ENCODE measurements at places on chromosomes 3 and 15.
A peak's percentile ranks its signal among the peaks of the same experiment; 100 is the strongest.

GRCh38 chr3:121517953-121518655 lies 27.7 kb downstream of the POLQ start:
- H3K36me3 ChIP-seq: peaks cover 62% of the 10 kb centered on the region
- H3K4me1 ChIP-seq: no peaks in the 10 kb centered on the region
- H3K4me3 ChIP-seq: no peak overlapping the region
- H3K27me3 ChIP-seq: no peaks in the 10 kb centered on the region
- no peak for DNase-seq

DNA sequence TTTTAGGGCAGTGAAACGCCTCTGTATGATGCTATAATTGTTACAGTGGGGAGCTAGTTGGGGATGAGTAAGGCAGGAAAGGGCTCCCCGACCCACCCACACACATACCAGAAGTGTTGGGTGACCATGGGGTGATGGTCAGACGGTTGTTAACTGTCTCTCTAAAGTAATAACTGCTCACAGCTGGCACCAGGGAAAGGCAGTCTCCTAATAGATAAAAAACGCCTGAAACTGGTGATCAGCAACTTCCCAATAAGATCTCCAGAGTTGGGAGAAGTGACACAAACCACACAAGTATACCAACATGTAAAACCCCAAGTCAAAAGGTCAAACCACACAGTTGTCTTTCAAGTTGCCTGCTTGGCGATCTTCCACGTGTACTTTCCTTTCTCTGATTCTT lies 346.5 kb upstream of the CNTN4 start:
- no peaks in the 10 kb centered on the region for H3K27me3 ChIP-seq
- no peak overlapping the region for H3K27ac ChIP-seq
- H3K4me1 ChIP-seq: no peaks in the 10 kb centered on the region
- no peak for DNase-seq

GRCh38 chr3:183233966-183234365 lies 19.1 kb upstream of the B3GNT5 start:
- H3K27me3 ChIP-seq: no peaks in the 10 kb centered on the region
- no peak overlapping the region for H3K27ac ChIP-seq
- DNase-seq: no peak
- no peaks in the 10 kb centered on the region for H3K4me1 ChIP-seq
- H3K36me3 ChIP-seq: no peaks in the 10 kb centered on the region
- no peak overlapping the region for H3K4me3 ChIP-seq

DNA sequence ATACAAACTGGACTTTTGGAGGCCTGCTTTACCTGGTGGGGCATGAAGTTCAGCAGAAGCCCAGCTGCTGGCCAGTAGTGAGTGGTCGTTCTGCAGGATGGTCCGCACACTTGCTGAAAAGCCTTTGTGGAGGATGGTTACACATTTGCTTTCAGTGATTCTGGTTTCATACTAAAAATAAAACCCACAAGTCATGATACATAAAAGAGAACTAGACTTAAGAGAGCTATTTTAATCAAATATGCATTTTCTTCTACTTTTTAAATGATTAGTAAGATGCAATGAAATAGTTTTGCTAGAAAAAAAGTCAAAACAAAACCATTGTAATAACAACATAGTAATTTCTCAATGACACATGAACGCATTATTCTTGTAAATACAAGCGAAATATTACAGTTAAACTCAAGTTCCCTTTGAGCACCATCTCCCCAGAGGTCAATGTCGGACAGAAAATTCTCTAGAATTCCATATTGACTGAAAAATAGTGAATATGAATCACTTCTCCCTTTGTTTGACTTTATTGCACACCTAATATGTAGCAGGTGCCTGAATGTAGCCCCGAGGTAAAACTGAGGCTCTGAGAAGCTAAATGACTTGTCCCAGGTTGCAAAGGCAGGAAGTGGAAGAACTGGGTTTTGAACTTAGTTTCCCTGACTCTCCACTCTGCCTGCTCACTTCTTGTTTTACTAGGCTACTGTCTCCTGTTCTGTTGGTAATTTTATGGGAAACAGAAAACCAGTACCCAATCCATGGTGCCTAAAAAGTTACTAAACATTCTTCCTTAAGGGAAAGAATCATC lies 8.3 kb downstream of the IL5RA start:
- no peak overlapping the region for H3K4me3 ChIP-seq
- H3K27me3 ChIP-seq: no peaks in the 10 kb centered on the region
- H3K36me3 ChIP-seq: no peaks in the 10 kb centered on the region
- no peak for DNase-seq
- H3K27ac ChIP-seq: no peak overlapping the region
- no peaks in the 10 kb centered on the region for H3K4me1 ChIP-seq

- H3K4me3 ChIP-seq: no peak overlapping the region
- H3K36me3 ChIP-seq: no peaks in the 10 kb centered on the region
- DNase-seq: no peak
- peaks cover 9% of the 10 kb centered on the region for H3K4me1 ChIP-seq
- H3K27me3 ChIP-seq: no peaks in the 10 kb centered on the region
Observed at GRCh38 chr3:46423588-46423987, 16.5 kb downstream of the CCRL2 start.

GRCh38 chr3:134911586-134912548 lies 116.8 kb downstream of the EPHB1 start:
- no peak overlapping the region for H3K27ac ChIP-seq
- H3K4me3 ChIP-seq: no peak overlapping the region
- no peaks in the 10 kb centered on the region for H3K4me1 ChIP-seq
- no peaks in the 10 kb centered on the region for H3K36me3 ChIP-seq

- peaks cover 21% of the 10 kb centered on the region for H3K4me1 ChIP-seq
- no peak for DNase-seq
- H3K4me3 ChIP-seq: no peak overlapping the region
Observed at GRCh38 chr15:68001811-68002210, 52.3 kb upstream of the PIAS1 start.

DNA sequence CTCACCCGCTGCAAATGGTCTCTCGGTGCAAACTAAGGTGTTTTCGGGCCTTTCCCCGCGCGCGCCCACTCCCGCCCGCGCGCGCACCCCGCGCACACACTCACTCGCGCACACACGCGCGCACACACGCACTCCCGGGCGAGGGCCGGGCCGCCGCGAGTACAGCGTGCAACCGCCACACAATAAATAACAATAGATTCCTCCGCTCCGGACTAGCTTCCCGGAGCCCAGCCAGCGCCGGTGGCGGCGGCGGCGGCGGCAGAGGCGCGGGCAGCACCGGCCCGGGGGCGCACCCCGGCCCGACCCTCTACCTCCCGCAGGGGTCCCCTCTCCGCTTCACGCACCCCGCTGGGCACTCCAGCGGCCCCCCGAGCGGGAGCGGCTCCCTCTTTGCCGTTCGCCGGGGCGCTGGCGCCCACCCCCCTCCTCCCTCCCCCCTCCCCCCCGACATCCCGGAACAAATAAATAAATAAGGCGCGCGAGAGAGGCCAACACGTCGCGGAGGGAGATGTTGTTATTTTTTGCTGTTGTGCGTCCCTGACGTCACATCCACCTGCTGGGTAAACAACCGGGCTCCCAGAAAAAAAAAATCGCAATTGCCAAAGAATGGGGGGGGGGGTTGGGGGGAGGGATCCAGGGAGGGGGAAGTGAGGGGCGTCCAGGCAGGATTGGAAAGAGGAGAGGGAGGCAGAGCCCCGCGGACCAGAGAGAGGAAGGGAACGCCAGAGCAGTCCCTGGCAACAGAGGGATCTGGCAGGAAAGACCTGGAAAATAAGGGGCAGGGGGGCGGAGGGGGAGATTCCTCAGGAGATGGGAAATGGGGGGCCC lies at the start of gene FOXP1:
FOXP1 (minus strand) TSS at position 163 of the 828 bp plus-strand sequence. CDS start 385,347 bp downstream, outside the sequence.
- no peaks in the 10 kb centered on the region for H3K27me3 ChIP-seq
- DNase-seq: no peak
- H3K4me1 ChIP-seq: peaks cover 25% of the 10 kb centered on the region
- H3K4me3 ChIP-seq: peak within 1 kb of the TSS; percentile 76
- H3K27ac ChIP-seq: peak within 1 kb of the TSS; percentile 96
- 0 out of 2 replicates have a peak, but pooled peaks cover 4% of the 10 kb centered on the region for H3K36me3 ChIP-seq

DNA sequence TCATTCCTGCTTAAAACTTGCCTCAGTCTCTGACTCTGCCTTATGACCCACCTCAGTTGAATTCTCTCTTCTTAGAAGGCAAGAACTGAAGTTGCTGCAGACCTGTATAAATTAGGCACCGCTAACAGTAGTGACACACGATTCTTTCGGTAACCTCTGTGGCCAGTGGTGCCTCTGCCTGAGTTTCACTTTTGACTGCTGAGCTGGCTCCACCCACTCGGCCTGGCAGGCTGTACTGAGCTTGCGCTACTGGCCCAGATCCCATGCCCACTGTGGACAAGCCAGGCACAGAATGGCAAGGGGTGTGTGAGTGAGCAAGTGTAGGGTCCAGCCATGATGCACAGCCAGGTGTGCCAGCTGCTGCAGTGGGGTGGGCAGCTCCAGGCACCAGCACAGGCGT lies 19.1 kb upstream of the EIF1B start:
- H3K4me3 ChIP-seq: no peak overlapping the region
- H3K4me1 ChIP-seq: no peaks in the 10 kb centered on the region
- no peak overlapping the region for H3K27ac ChIP-seq

GRCh38 chr15:82978438-82978837 lies 7.6 kb upstream of the RAMAC start:
- no peak overlapping the region for H3K27ac ChIP-seq
- H3K4me3 ChIP-seq: no peak overlapping the region
- no peaks in the 10 kb centered on the region for H3K4me1 ChIP-seq
- DNase-seq: no peak

DNA sequence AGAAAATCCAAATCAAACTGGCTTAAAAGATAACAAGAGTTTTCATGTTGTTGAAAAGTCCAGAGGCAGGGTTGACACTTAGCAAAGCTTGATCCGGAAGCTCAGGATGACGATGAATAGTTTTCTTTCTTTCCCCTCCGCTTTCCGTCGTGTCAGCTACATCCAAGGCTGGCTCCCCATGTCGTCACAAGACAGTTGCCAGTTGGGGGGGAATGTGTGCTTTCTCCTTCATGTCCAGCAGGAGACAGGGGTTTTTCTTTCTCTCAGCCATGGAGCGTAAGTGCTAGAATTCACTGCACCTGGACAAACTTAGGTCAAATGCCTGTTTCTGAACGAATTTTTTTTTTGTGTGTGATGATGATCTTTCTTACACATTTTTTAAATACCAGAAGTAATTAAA lies 273.8 kb upstream of the RGMA start:
- DNase-seq: no peak
- H3K36me3 ChIP-seq: no peaks in the 10 kb centered on the region
- H3K27me3 ChIP-seq: peaks cover 13% of the 10 kb centered on the region
- no peak overlapping the region for H3K27ac ChIP-seq
- H3K4me1 ChIP-seq: no peaks in the 10 kb centered on the region
- H3K4me3 ChIP-seq: no peak overlapping the region

DNA sequence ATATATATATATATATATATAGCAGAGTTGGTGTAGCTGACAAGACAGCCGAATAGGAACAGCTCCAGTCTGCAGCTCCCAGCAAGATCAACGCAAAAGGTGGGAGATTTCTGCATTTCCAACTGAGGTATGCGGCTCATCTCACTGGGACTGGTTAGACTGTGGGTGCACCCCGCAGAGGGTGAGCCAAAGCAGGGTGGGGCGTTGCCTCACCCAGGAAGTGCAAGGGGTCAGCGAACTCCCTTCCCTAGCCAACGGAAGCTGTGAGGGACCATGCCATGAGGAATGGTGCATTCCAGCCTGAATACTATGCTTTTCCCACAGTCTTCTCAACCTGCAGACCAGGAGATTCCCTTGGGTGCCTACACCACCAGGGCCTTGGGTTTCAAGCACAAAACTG lies 81.7 kb upstream of the ST3GAL6 start:
- no peak for DNase-seq
- H3K4me3 ChIP-seq: no peak overlapping the region
- no peak overlapping the region for H3K27ac ChIP-seq
- H3K4me1 ChIP-seq: peaks cover 4% of the 10 kb centered on the region
- H3K36me3 ChIP-seq: no peaks in the 10 kb centered on the region
- H3K27me3 ChIP-seq: no peaks in the 10 kb centered on the region

- H3K27me3 ChIP-seq: no peaks in the 10 kb centered on the region
- H3K4me1 ChIP-seq: no peaks in the 10 kb centered on the region
- DNase-seq: no peak
Observed at GRCh38 chr3:107476462-107476861, 46.3 kb upstream of the BBX start.

GRCh38 chr3:4814305-4814903 lies 164.8 kb upstream of the BHLHE40 start:
- H3K4me3 ChIP-seq: no peak overlapping the region
- DNase-seq: no peak
- H3K27ac ChIP-seq: no peak overlapping the region
- no peaks in the 10 kb centered on the region for H3K36me3 ChIP-seq

- no peaks in the 10 kb centered on the region for H3K36me3 ChIP-seq
- H3K4me1 ChIP-seq: no peaks in the 10 kb centered on the region
- H3K27me3 ChIP-seq: no peaks in the 10 kb centered on the region
- DNase-seq: no peak
Observed at GRCh38 chr15:39052323-39052705, 487.7 kb upstream of the RASGRP1 start.

- H3K4me1 ChIP-seq: peaks cover 57% of the 10 kb centered on the region
- H3K36me3 ChIP-seq: peaks cover 71% of the 10 kb centered on the region
- H3K27ac ChIP-seq: peak overlapping the region; percentile 91
- no peaks in the 10 kb centered on the region for H3K27me3 ChIP-seq
- no peak overlapping the region for H3K4me3 ChIP-seq
- DNase-seq: no peak
Observed at GRCh38 chr15:92907896-92908712, 8.0 kb downstream of the CHD2 start.

DNA sequence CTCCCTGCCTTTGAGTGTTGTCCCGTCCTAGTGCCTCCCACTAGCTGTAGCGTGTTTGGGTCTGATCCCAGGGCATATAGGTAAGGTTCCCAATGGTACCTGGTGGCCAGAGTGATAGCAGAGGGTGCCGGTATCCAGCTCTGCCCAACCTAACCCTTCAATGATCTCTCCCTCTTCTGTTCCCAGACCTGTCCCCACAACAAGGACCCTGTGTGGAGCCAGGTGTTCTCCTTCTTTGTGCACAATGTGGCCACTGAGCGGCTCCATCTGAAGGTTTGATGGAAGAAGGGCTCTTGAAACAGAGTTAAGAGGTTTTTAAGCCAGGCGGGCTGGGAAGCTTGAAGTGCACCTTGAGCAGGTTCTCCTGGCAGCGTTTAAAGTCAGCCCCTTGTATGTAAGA lies 35.5 kb downstream of the ESYT3 start:
- H3K4me3 ChIP-seq: no peak overlapping the region
- no peak overlapping the region for H3K27ac ChIP-seq
- no peaks in the 10 kb centered on the region for H3K27me3 ChIP-seq
- H3K36me3 ChIP-seq: no peaks in the 10 kb centered on the region
- no peaks in the 10 kb centered on the region for H3K4me1 ChIP-seq

GRCh38 chr3:157027861-157028745 lies 131.8 kb downstream of the CCNL1 start:
- no peak overlapping the region for H3K27ac ChIP-seq
- H3K27me3 ChIP-seq: no peaks in the 10 kb centered on the region
- no peaks in the 10 kb centered on the region for H3K36me3 ChIP-seq
- H3K4me3 ChIP-seq: no peak overlapping the region
- no peak for DNase-seq

- H3K4me1 ChIP-seq: no peaks in the 10 kb centered on the region
- DNase-seq: no peak
- no peaks in the 10 kb centered on the region for H3K27me3 ChIP-seq
- peaks cover 23% of the 10 kb centered on the region for H3K36me3 ChIP-seq
- no peak overlapping the region for H3K4me3 ChIP-seq
Observed at GRCh38 chr3:58421004-58421403, 12.6 kb downstream of the PDHB start.

Data from RWPE2 (cell line).